CD4-positive, alpha-beta T cell treated with Interleukin-12 subunit alpha and Interleukin-12 subunit beta, for 1 hour (primary cell): ENCODE measurements at places on chromosomes 13 and 19.

DNA sequence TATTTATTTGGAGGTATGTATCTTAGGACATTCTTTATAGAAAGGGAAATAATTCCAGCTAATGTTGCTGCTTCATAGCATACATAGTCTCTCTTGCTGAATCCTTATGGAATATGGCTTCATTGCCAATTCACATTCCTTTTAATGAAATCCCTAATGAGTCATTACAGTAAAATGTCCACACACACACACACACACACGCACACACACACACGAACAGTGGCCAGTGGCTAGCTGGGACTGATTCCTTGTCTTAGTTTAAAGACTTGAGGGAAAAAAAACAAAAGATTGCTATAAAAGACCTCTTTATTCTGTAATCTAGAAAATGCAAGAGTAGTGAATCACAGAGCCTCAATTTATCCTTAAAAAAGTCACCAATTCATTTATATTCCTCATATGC lies 301.6 kb downstream of the SLITRK6 start:
- DNase-seq = no peak

DNA sequence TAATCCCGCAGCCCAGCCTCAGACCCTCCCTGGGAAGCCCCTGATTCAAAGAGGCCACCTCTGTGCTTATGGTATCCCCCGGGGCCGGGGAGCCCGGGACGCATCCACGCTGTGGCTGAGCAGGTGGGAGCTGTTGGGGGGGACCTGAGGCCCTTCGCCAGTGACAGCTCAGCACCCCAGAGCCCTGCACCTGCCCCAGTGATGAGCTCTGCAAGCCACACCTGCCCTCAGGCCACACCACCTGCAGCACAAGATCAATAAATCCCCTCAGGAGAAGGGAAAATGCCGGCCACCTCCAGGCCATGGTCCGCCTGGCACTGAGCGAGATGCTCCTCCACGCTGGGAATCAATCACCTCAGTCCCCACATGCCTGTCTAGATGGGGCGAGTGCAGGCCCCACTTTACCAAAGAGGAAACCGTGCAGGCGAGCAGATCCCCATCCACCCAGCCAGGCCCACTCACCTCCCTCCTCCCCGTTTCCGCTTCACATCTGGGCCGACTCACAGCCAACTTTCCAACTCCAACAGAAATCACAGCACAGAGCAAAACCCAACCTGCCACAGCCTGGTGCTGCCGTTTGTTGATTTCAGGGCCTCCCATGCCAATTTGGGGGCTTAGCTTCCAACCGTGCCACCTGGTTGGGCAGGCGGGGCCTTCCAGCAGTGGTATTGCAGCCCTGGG lies 12.8 kb downstream of the MOB3A start:
- DNase-seq = peak; percentile 78

DNA sequence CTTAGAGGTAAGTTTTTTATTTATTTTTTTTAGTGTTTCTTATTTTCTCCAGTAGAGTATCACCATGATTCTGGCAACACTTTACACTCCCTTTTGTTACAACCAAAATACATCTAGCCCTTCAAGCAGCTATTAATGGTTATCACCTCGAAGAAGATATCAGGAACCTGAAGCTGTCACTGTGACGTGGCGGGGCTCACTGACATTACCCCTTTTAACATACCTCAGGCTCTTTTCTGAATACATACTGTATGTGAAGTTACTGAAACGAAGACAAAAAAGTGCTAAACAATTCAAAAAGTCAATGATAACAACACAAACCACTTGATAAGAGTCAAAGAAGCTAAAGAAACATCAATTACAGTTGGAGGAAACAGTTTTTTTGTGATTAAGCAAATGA lies 1218.7 kb downstream of the EFNB2 start:
- no peak for DNase-seq

DNA sequence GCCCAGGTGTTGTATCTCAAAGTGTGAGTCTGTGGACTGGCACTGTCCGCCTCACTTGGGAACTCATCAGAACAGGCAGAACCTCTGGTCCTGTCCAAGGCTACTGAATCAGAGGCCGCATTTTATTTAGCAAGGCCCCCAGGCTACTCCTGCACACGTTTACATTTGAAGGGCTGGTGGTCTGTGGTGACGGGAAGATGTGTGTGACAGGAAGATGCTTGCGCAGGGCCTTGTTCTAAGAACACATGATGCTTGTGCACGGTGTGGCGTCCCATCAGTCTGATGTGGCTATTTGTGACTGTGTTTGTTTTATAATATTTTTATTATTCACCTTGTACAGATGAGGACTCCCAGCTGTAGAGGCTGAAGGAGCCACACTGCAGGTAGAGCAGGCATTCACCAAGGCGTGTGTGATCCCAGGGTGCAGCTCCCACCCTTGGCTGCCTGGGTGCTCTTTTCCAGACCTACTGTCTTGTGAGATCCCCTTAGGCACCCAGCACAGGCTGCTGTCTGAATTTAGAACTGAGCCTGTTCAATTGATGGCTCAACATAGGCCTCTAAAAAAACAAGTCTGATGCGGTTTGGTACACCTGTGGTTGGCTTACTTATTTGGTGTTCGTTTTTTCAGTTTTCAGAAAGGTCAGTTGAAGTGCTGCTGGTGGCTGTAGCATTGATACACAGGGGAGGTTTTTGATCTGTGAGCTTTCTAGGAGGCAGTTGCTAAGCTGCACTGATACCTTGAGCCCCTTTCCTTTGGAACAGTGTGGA lies 3.1 kb downstream of the SLC25A15 start:
- DNase-seq = no peak

DNA sequence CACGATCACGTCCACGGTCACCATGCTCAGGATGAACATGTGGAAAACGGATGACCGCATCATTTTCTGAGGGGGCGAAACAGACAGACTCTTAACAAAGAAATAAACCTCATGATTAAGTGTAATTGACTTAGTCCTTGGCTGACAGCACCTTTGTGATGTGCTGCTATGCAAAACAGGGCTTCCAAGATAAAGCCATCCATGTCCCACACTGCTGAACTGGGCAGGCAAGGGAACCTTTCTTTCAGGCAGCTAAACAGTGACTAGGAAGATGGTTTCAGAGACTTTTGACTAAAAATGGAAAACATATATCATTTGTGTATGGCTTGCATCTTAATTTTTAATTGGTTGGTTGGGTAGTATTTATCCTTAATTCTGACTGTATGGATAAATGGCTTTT lies 157.8 kb downstream of the NALCN start:
- no peak for DNase-seq

GRCh38 chr13:25116044-25116443 lies 20.1 kb downstream of the PABPC3 start:
- no peak for DNase-seq

DNA sequence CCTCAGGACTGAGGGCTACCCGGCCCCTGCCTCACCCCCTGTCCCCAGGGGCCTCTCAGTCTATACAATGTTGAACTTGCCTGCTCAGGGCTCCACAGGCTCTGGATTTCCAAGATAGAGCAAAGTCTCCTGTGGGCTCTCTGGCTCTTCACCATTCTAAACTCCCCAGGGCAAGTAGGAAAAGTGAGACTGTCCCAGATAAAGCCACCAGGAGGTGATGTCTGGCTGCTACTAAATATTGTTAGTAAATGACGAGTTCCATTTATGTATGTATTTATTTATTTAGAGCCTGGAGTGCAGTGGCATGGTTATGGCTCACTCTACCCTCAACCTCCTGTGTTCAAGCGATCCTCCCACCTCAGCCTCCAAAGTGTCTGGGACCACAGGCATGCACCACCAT lies 73.6 kb upstream of the SIAH3 start:
- no peak for DNase-seq

DNA sequence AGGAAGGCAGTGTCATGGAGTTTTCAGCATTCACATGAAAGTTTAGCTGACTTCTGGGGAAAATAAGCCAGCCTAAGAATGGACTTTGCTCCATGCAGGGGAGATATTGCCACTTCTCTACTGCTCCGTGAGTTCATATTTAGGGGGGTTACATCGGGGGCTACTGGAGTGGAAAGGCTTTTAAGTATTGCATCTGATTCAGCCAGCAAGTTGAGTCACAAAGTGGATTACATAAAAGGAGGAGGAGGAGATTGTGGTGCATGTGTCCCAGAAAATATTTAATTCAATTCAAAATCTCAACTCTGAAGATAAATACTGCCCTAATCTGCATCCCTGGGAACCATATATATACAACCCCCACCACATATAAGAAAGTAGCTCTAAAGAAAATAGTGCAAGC lies 617.2 kb downstream of the DCT start:
- DNase-seq = no peak

GRCh38 chr19:50556282-50557008 lies 11.8 kb downstream of the LRRC4B start:
- peak; percentile 68 for DNase-seq

GRCh38 chr13:97004096-97004876 lies 10.0 kb upstream of the OXGR1 start:
- no peak for DNase-seq

DNA sequence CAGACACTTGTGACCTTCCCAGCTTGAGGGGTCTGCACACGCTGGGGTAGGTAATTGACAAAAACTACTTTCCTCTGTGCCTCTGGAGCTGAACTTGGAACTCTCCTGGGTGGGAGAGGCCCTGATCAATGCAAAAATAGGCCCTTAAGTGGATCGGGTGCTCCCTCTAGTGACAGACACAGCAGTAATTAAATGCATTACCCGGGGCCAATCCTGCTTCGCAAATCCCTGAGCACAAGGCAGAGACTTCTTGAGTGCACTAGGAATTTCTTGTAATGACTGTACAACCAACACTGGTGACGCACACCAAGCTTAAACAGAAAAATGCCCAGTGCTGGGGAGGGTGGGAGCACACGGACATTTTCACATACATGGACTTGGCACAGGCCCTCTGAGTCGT lies 10.6 kb upstream of the UBE2S start:
- peak; percentile 73 for DNase-seq

DNA sequence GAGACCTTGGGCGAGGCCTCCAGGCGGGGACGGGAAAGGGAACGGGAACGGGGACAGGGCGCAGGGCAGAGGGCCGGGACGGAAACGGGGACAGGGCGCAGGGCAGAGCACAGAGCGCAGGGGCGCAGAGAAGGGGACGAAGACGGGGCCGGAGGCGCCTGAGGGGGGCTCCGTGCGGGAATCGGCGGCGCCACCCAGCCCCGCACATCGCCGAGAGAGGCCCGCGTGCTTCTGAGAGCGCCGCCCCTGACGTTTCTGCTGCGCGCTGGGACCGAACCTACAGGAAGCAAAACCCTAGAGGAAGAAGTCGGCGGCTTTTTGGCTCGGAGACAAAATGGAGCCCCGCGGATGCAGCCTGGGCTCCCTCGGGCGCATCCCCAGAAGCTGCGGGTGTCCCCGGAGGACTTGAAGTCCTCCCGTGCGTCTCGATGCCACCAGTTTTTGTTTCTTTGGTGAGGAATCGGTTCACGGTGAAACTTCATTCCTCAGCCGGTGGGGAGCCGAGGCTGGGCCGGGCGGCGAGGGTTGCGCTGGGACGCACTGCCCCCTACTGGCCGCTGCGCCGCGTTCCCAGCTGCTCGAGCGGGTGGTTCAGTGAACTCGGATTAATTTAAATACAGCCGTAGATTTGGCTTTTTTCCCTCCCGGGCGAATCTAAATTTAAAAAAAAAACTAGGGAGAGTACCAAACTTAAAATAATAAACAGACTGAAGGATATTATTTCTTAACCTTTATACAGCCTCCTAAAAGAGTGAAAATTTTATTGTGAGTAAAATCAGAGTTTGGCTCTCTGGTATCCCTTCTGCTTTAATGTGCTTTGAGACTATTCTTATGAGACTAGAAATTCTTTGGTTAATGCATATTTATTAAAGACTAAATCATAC lies 350.0 kb upstream of the ARGLU1 start:
- DNase-seq = peak; percentile 68

DNA sequence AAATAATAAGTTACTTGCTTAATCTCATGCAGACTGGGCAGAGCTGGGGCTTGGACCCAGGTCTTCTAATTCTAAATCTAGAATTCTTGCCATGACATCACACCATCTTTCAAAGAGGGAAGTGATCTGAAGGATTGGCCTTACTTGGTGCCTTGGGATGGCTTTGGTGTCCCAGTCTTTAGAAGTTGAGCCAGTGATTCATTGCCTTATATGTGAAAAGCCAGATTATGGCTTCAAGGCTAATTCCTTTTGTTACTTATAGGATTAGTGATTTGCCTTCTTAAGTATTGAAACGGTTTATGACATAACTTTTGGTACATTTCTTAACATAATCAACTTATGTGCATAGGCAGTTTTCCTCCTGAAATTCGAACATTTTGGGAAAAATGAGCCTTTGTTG lies 14.9 kb downstream of the COG3 start:
- no peak for DNase-seq

- no peak for DNase-seq
These were observed 851 bp downstream of the ZNF320 start for GRCh38 chr19:52896431-52897137.

DNA sequence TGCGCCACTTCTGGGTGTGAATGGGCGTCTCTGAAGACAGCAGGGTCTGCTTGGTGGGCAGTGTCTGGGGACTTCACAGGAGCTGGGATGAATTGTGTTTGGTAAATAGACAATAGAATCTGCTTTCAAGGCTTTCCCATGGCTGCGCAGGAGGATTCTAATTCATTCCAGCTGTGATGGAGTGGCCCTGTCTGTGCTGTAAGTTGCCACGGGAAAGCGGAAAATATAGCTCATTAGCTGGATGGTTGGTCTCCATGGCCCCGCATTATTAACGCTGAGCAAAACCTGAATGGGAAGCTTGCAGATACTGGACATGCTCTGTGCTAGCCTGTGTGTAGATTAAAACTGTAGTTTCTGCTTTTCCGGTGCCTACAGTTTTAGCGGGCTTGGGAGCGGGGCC lies 15.6 kb upstream of the C1QTNF9 start:
- no peak for DNase-seq

GRCh38 chr13:27920677-27921420 lies 1.0 kb downstream of the PDX1 start:
- DNase-seq = no peak

- DNase-seq = no peak
These were observed 106.8 kb downstream of the DHRS12 start for GRCh38 chr13:51697181-51697580.

GRCh38 chr19:20252613-20253012 lies 85.6 kb downstream of the ZNF486 start:
- no peak for DNase-seq

- no peak for DNase-seq
These were observed 155.0 kb upstream of the TSHZ3 start for GRCh38 chr19:31504221-31504620.

- no peak for DNase-seq
These were observed 21.9 kb upstream of the MKNK2 start for GRCh38 chr19:2072757-2073551.

- DNase-seq = peak; percentile 86
These were observed 16.5 kb upstream of the FOSB start for GRCh38 chr19:45451131-45451849.

DNA sequence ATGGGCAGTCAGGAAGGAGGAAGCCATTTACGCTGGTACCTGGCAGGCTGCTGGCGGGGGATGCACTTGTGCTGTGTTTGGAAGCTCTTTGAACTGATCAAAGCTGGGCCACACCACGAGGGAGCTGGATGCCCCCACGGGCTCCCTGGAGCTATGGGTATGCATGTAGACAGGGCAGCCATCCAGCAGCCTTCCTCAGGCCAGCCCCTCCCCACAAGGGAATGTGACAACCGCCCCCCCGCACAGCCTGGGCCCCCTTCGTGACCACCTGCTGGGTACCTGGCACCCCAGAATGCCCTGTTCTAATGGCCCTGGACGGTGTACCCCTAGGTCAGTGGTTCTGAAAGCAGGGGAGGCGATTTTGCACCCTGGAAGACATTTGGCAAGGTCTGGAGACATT lies 42.5 kb upstream of the C19orf12 start:
- no peak for DNase-seq

- DNase-seq = no peak
These were observed 19.0 kb downstream of the TSHZ3 start for GRCh38 chr19:31330237-31330636.
